ENCODE measurements at places on chromosomes 11 and 22.

- no peaks in the 10 kb centered on the region for H3K27me3 ChIP-seq
- no peak overlapping the region for H3K27ac ChIP-seq
- H3K36me3 ChIP-seq, result peaks cover 34% of the 10 kb centered on the region
- H3K4me1 ChIP-seq, result peaks cover 13% of the 10 kb centered on the region
- no peak for DNase-seq
- H3K4me3 ChIP-seq, result peak overlapping the region; percentile 86
These were observed 1.5 kb downstream of the HSPB2 start for GRCh38 chr11:111913997-111914396.

DNA sequence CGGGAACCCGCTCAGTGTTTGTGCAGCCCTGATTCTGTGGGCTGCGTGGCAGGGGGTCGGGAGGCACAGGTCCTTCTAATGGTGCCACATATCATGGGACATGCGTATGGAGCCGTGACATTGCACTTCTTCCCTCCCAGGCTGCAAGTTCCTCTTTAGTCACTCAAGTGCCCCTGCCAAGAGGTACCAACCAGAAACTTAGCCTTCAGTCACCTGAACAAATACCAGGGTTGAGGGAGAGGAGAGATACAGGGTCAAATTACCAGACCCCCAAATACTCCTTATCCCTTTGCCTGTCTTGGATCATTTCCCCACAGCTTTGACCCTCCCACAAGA is 209.1 kb downstream of the BUD13 start:
- H3K36me3 ChIP-seq, result no peaks in the 10 kb centered on the region
- H3K4me3 ChIP-seq, result no peak overlapping the region
- DNase-seq, result no peak
- H3K27ac ChIP-seq, result no peak overlapping the region

GRCh38 chr11:117544130-117544800 is 216.6 kb downstream of the CEP164 start:
- H3K27ac ChIP-seq, result no peak overlapping the region
- no peak for DNase-seq
- no peaks in the 10 kb centered on the region for H3K36me3 ChIP-seq
- H3K4me1 ChIP-seq, result peaks cover 3% of the 10 kb centered on the region
- H3K27me3 ChIP-seq, result peaks cover 55% of the 10 kb centered on the region

GRCh38 chr11:95293116-95293515 is 62.1 kb upstream of the SESN3 start:
- H3K4me1 ChIP-seq, result no peaks in the 10 kb centered on the region
- H3K27ac ChIP-seq, result no peak overlapping the region
- H3K4me3 ChIP-seq, result no peak overlapping the region
- no peak for DNase-seq
- H3K36me3 ChIP-seq, result no peaks in the 10 kb centered on the region
- H3K27me3 ChIP-seq, result peaks cover 11% of the 10 kb centered on the region
